Calu3 (cell line): ENCODE measurements at places on chromosomes 3 and 15. TPM values are rescaled to one million over a fixed set of nuclear protein-coding genes. Genes with fewer than 3 reads are reported as not detected.

TFG gene
- 139 and 143 TPM in 2 replicates for total RNA-seq

JAGN1 gene
- 32.4 and 34.2 TPM in 2 replicates for total RNA-seq

GABRB3 gene
- total RNA-seq: not detected in 2 replicates

GOLGA6A gene
- not detected in 2 replicates for total RNA-seq

SLC22A14 gene
- 1.8 and 2.1 TPM in 2 replicates for total RNA-seq

GP5 gene
- 0.10 and 0.21 TPM in 2 replicates for total RNA-seq

PAQR5 gene
- total RNA-seq: 1.8 and 2.5 TPM in 2 replicates

MB21D2 gene
- total RNA-seq: 11.9 and 12.6 TPM in 2 replicates

MAGEF1 gene
- 57.9 and 63.9 TPM in 2 replicates for total RNA-seq

FAM227B gene
- total RNA-seq: 1.9 and 2.2 TPM in 2 replicates

SMAD6 gene
- total RNA-seq: 49.6 and 58.6 TPM in 2 replicates

NDUFB4 gene
- 118 and 138 TPM in 2 replicates for total RNA-seq

WWTR1 gene
- 202 and 269 TPM in 2 replicates for total RNA-seq

ZPLD1 gene
- 0.64 and 1.2 TPM in 2 replicates for total RNA-seq

NT5DC2 gene
- total RNA-seq: 100 and 146 TPM in 2 replicates

LRRIQ4 gene
- 0.27 TPM in 1 of 2 replicates, not detected in the other for total RNA-seq

EFCC1 gene
- total RNA-seq: 0.15 TPM in 1 of 2 replicates, not detected in the other

FRMD5 gene
- total RNA-seq: 7.0 and 10.9 TPM in 2 replicates
